ENCODE measurements at places on chromosomes 3 and 15.

GRCh38 chr3:154931484-154931883, 148.6 kb upstream of the MME start:
- no peak for DNase-seq

DNA sequence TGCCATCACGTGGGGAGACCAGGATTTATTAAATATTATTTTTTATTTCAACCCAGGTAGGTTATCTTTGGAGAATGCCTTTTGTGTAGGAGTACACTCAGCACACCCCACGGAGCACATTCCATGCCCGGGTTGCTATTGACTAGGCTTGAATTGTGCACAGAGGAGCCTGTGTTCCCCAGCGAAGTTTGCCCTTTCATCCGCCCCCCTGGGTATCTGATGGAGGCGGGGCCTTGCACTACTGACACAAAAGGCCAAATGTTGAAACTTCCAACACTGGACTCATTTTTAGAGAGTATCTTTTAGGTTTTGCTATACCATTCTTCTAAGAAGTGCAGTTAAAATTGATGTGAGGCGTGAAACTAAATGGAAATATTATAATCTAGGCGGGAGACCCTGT, 39.3 kb upstream of the PPP4R2 start:
- DNase-seq: no peak

DNA sequence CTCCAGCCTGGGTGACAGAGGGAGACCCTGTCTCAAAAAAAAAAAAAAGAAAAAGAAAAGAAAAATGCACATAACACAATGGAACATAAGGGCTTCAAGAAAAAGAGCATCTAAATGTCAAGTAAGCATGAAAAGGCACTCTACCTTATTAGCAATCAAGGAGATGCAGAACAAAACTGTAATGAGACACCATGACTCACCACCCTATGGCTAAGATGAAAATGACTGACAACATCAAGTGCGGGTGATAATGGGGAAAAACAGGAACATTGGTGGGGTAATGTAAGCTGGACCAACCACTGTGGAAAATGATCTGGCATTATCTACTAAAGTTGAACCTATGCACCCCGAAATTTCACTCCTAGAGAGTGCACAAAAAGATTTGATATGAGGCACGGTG, 19.6 kb upstream of the NSMCE3 start:
- no peak for DNase-seq

GRCh38 chr3:98565237-98565643, 28.2 kb downstream of the CPOX start:
- no peak for DNase-seq

DNA sequence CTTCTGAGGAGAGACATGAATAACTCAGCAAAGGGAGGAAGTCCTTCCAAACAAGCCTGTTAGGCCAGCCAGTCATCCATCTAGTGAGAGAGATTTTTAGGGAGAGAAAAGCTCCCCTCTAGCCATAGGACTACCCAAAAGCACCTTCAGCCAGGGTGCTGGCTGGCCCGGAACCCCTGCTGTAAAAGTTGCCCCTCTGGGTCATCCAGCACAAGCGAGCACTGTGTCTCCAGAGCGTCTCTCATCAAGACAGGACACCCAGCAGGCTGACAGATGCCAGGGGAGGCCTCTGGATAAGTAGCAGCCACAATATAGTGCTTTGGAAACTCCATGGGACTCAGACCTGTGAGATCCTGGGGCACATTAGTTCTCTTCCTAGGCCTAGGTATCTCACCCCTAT, 24.5 kb downstream of the ANXA2 start:
- no peak for DNase-seq

DNA sequence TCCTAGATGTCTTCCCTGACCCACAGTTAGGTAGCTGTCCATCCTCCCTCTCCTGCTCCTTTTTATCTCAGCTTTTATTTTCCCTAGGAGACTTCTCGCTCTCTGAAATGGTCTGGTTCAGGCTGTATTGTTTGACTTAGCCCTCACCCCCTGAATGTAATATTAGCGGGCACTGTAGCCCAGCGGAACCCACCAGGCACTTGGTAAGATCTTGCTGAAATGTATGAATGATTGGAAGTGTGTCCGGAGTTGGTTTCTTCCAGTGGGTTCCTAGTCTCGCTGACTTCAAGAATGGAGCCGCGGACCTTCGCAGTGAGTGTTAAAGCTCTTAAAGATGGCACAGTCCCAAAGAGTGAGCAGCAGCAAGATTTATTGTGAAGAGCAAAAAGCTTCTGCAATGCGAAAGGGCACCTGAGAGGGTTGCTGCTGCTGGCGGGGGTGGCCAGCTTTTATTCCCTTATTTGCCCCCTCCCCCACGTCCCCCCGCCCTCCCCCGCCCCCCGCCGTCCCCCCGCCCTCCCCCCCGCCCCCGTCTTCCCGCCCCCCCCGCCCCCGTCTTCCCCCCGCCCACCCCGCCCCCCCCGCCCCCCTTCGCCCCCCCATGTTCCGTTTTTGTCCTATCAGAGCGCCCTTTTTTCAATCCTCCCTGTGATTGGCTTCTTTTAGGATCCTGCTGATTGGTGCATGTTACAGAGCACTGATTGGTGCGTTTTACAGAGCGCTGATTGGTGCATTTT, 694 bp upstream of the EEFSEC start:
- DNase-seq: no peak

DNA sequence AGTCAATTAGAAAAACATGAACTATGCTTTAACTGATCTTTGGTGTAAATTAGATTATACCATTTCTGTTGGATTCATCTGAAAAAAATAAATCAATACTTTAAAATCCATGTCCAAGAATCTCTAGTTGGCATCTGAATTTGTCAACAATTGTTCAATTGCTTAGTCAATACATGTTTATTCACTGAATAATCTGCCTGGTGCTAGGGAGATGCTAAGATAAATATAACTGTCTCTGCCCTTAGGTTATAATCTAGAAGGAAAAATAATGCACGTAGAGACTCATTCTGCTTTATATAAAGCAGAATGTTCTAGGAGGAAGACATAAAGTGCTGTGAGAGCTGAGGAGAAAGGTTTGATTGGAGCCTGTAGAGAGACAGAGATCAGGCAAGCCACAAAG, 537.2 kb upstream of the IL12A start:
- no peak for DNase-seq

DNA sequence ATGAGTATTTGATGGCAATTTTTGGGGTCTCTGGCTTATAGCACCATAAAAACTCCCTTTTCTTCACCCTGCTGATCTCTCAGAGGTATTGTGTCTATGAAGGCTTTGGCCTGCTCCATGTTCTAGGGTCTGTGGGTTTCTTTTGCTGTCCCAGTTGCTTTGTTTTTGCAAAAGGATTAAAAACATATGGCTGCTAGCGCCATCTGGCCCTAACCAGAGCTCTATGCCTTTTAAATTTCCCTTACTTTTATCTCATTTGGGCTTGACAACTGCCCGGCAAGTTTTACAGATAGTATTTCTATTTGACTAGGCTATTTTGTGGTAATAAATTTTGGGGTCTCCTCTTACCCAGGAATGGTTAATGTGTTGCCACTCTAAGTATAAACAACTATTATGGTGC, 6.4 kb upstream of the GHRL start:
- no peak for DNase-seq

- DNase-seq: no peak
These were observed 436.2 kb downstream of the OCA2 start for GRCh38 chr15:27662892-27663291.

DNA sequence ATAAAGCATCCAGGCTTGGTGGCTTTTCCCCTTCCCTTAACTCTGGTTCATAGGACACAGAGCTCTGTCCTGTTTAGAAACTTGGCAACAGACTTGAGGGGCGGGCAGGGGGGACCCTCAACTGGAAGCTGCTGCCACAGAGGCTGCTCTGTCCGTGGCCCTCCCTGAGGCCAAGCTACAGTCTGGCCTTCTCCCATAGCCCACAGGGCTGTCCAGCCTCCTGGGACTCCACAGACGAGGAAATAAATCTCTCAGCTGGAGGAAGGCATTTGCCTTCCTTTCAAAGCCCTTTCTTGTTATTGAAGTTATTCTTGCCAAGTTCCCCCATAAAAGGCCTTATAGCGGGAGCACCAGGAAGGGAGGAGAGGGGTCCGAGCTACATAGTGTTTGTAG, 248.8 kb upstream of the TPM1 start:
- DNase-seq: no peak

DNA sequence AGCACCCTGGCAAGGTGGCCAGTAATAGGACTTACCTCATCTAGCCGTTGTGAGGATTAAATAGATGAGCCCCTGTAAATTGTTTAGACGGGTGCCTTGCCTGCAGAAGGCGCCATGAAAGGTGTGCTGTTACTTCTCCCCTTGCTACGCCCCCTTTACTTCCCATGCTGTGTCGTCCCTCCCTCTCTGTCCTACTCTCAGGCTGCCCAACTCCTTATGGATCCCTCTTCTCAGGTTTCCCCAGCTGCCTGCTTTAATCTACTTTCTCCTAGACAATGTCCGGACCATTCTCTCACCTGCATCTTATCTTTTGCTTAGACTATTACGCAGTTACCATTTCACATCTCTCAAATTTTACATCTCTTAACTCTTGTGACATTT, 1.7 kb upstream of the FBXW12 start:
- no peak for DNase-seq

DNA sequence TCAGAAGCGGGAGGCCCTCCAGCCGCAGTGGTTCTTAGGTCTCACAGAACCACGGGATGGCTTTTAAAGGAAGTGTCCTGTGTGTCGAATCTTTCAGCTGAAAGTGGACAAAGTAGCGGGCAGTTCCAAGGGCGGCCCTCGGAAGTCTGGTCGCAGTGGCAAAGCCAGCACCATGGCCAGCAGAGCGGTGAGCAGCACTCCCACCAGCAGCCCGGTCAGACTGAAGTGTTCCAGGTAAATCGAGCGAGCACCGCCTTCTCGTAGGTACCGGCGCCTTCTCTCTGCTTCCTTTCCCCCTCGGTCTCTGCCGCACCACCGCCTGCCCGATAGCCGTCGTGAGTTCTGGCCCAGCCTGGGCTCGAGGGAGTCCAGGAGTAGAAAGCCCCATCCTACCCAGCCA, 103.6 kb upstream of the ABHD17C start:
- DNase-seq: no peak

DNA sequence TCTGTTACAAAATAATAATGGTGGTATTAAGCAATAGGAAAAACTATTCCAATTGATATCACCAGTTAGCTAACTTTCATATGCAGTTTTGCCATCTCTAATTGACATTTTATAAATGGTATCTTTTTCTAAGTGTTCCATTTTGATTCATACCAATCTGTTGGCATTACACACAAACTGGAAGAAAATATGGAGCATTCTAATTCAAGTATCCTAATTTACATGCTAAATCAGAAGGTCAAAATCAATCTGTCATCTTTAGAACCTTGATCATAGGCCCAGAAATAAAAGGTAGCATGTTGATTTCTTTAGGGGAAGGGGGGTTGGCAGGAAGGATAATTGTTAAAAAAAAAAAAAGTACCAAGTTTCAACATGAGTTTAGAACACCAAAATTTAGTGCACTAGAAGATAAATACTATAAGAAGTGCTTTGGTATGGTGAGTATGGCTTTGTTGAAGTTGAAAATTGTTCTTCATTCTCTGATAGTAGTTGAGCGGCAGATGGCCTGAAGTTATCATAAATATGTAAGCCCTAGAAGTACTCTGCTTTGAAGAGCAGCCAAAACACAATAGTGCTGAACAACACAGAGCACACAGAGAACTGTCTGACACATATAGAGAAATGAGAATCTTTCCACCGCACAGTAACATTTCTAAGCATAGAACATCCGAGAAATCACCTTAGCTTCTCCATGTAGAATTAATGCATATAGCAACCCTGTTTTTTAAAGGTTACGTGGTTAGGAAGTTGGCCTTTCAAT, 130.1 kb downstream of the TAFA4 start:
- DNase-seq: no peak

- no peak for DNase-seq
These were observed 31.7 kb upstream of the THUMPD3 start for GRCh38 chr3:9331171-9331570.

- DNase-seq: no peak
These were observed 67.0 kb downstream of the GSK3B start for GRCh38 chr3:120027226-120027625.

GRCh38 chr15:51162865-51163762, 68.4 kb upstream of the TNFAIP8L3 start:
- DNase-seq: peak; percentile 53

- DNase-seq: peak; percentile 92
These were observed at the start of gene TP53BP1 for GRCh38 chr15:43492673-43493601. Gene TP53BP1, minus strand, starts transcription at chr15:43493156. Its CDS starts 113 bp downstream, at chr15:43493043.

DNA sequence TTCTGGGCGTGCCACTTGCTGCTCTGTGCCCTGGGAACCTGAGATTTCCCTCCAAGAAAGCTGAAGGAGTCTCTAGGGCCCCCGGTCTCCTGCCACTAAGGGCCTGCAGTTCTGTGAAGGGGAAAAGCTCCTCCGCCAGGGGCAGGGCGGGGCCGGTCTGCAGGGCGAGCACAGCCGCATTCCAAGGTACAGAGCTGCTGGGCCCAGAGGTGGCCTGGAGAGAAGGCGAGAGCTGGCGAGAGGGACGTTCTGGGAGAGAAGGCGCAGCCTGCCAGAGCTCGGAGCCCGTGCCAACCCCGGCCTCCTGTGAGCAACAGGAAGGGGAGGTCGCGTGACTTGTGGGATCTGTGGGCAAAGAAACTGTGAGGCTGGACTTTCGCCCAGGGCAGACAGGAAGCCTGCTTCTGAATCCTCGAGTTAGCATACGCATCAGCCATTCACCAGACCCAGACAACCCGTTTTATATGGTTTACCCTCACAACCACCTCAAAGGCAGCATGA, 500.4 kb downstream of the SHQ1 start:
- peak; percentile 51 for DNase-seq

DNA sequence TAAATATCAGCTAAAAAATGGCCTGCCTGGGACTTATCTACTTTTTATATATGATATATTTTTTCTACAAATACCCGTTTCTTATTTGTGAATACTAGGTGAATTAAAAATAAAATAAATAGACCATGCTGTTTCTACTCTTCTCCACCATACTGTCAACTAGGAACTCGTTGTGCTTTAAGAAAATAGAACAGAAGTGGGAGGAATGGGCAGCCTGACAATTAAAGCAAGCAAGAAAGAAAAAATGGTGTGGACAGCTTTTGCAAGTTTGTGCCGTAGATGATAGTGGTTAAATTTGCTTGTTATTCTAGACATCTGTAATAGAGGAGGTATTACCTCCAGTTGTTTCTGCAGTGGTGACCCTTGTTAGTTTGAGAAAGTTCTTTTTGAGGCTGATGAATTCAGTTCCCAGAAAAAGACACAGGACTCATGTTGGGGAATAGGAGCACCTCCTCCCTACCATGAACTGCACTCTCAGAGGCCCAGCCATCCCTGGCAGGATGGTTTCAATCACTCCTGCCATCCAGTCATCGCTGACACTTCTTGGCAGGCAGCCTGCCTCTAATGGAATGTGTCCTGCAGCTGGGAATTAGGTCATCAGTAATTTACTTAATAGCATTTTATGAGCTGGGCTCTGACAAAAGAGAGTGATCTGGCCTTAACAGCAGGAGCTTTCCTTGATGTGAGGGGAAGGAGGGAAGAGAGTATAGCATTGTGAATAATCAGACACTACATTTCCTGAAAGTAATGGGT, 105.0 kb upstream of the GAP43 start:
- no peak for DNase-seq

- no peak for DNase-seq
These were observed 1.3 kb upstream of the CPA3 start for GRCh38 chr3:148863814-148864213.

GRCh38 chr3:188788621-188789081, 383.1 kb upstream of the TPRG1 start:
- DNase-seq: peak; percentile 63

- DNase-seq: no peak
These were observed 2.0 kb upstream of the RNF111 start for GRCh38 chr15:58985443-58985842.
